ENCODE measurements at places on chromosomes 7 and 10.

DNA sequence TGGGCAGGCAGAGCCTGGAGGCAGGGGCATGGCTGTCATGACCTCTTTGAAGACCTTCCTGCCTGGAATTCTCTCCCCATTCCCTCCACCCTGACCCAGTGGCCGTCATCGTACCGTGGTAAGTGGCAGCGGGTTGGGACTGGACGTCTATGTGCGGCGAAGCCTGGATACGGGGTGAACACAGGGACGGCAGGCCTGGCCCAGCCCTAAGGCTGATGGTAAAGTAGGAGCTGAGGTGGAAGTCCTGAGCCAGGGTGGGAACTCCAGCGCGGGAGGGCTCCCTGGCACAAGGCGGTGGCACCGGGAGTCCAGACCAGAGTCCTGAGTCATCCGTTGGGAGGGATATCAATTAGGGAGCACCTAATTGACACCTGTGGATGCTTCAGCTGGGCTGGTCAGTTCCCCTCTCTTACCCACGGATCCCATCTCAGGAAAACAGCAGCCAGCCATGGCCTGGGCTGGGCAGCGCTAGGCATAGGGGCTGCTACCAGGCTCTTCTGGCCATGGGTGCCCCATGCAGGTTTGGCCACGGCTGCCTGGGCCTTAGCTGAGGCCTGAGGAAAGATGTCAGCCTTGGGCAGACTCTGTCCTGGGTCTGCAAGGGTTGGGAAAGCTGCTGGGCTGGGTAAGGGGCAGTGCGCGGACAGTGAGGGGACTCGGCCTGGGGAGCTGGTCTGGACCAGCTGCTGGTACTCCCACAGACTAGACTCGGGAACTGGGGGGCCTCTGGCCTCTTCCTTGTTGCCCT lies 3.3 kb downstream of the PPIF start:
- no peak for DNase-seq

GRCh38 chr10:110852255-110852896 lies 19.4 kb upstream of the PDCD4 start:
- DNase-seq = no peak

DNA sequence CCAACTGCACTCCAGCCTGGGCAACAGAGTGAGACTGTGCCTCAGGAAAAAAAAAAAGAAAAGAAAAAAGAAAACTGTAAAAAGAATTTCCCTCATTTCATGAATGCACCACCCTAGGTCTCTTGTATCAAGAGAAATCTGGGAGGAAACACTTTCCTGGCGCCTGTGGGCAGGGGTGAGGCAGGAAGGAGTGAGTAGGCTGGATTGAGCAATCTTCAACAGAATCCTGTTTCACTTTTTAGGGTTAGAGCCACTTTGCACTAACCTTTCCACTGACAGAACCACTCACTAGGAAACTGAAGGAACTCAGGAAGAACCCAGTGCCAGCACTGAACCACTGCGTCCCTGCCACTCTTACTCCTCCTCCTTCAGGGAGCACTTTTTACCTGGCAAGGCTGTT lies 282.1 kb downstream of the CCDC3 start:
- no peak for DNase-seq

DNA sequence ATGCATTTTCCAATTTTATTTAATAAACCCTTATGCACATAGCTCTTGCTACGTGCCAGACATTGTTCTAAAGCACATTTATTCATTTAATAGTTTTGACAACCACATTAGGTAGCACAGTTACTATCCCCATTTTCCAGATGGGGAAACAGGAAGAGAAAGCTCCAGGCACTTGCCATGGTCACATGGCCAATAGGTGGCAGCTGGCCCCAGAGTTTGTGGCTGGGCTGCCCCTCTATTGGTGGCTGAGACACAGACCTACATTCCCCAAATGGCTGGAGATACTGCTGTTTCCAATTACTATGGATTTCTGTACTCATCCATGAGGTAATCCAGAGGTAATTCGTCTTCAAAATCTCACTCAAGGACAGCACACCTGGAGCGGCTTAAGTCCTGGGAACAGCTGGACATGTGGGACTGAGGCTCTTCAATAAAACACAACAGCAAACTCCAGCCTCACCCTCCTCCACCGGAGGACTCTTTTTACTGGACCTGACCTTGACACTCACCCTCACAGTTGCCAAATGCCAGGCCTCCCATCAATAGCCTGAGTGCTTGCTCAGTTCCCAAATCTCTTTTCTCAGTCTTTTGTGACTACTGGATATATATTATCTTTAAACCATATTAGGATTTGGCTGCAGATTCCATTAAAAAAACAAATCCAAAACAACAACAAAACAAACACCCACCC lies 106.1 kb downstream of the CLEC2L start:
- DNase-seq = no peak

GRCh38 chr10:7687228-7687907 lies 15.7 kb upstream of the ITIH2 start:
- peak; percentile 76 for DNase-seq

DNA sequence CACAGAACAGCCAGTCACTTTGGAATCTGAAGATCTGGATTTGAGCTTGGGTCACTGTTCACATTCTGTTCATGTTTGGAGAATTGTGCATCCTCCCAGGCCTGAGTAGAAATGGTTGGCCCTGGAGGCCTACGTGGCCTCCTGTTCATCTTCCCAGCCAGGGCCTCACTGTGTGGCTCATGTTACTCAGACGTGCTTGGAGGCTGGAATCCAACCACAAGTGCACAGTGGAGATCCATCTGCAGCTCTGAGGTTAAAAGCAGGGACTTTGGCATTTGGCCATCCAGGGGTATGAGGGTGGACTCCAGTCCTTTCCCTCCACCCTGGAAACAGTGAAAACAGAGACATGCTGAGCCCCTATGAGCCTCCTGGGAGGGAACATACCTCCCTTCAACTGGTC lies 709.0 kb upstream of the IGFBP3 start:
- DNase-seq = no peak

DNA sequence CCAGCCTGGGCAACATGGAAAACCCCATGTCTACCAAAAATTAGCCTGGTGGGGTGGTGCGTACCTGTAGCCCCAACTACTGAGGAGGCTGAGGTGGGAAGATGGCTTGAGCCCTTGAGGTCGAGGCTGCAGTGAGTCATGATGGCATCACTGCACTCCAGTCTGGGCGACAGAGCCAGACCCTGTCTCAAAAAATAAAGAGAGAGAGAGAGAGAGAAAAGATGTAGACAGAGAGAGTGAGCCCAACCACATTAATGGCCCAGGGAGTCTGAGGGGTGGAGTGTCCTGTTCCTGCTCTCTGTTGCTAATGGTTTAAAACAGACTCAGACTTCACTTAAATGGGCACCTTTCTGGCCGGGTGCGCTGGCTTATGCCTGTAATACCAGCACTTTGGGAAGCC lies 455.7 kb upstream of the GALNT17 start:
- DNase-seq = no peak

DNA sequence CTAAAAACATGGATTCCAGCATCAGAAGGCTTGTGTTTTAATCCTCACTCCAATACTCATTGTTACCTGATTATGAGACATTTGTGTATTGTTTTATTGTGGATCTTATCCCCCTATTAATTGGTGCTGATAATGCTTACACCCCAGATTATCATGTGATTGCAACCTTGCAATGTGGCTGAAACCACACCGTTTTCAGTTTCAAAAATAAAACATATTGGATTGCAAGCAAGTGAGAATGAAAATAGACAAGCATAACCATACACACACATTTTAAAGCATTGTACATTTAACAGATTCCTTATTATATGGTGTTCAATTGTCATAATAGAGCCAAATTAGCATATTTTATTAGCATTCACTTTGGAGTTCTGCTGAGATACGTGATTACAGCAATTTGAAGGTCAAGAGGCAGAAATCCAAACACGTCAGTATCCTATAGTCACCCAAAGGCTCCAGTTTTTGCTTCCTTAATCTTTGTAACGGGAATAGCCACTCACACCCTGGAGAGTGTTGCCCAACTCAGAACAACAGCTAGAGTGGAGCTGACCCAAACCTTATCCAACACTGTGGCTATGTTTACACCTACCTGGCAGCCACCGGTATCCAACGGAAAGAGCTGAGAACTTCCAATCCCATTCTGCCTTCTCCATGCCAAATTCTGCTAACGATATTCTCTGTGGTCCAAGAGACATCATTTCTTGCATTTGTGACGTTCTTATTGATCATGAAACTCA lies 317.1 kb upstream of the KLF6 start:
- DNase-seq = no peak

GRCh38 chr10:117001144-117001543 lies 3.8 kb downstream of the SHTN1 start:
- DNase-seq = no peak

GRCh38 chr10:101028446-101029337 lies 2.2 kb downstream of the PDZD7 start:
- no peak for DNase-seq

DNA sequence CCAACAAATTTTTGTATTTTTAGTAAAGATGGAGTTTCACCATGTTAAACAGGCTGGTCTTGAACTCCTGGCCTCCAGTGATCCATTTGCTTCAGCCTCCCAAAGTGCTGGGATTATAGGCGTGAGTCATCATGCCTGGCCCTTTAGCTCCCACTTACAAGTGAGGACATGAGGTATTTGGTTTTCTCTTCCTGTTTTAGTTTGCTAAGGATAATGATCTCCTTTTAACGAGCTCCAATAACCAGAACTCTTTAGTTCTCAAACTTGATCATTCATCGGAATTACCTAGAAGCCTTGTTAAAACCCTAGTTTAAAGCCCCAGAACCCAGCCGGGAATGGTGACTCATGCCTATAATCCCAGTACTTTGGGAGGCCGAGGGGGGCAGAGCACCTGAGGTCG lies 481.4 kb downstream of the TYW1 start:
- DNase-seq = no peak

GRCh38 chr7:106462914-106463482 lies 178.2 kb upstream of the NAMPT start:
- no peak for DNase-seq

GRCh38 chr7:45656431-45656830 lies 82.3 kb downstream of the ADCY1 start:
- DNase-seq = no peak

DNA sequence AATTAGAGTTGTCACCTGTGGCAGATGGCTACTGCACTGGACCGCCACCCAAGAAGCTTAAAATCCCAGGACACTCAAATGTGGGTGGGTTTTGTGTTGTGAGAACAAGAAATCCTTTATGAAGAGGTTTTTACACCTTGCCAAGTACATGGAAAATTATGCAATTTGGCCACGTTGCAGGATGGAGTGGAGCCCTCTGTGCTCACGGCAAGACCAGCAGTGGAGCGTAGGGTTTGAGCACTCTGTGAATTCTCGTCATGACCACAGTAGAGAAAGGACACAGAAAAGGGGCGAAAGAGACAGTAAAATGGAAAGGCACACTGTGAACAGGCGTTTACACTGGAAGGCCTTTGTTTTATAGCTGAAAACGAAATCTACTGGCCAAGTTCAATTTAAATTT lies 222.6 kb downstream of the ADARB2 start:
- no peak for DNase-seq

DNA sequence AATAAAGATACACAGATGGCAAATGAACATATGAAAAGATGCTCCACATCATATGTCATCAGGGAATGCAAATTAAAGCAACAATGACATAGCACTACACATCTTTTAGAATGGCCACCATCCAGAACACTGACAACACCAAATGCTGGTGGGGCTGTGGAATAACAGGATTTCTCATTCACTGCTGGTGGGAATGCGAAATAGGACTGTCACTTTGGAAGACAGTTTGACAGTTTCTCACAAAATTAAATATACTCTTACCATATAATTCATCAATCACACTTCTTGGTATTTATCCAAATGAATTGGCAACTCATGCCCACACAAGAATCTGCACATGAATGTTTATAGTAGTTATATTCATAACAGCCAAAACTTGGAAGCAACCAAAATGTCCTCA lies 68.2 kb downstream of the NPSR1 start:
- no peak for DNase-seq

DNA sequence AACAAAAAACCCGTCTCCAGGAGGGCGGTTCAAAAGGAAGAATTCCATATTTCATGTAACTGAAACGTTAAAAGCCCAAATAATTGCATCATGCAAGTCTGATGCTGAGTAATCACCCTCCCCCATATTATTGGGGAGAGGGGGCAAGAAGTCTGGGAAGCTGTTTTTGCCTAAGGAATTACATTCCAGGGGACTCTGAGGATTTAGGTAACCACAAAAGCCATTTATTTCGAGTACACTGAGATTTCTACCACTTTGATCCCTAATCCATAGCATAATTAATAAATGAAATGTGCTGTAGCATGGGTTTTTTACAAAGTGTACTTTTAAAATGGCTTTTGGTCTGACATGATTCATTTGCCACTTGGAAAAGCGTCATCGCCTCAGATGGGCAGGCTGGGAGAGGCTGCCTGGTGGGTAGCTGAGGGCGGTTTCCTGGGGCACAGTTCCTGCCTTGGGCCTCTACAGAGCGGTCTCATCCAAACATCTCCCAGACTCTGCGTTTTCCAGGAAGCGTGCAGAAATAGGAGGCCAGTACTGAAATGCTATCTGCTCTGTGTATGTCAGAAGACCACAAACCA lies 106.5 kb downstream of the TCF7L2 start:
- no peak for DNase-seq

- no peak for DNase-seq
Observed at GRCh38 chr10:110042891-110043290, 35.1 kb downstream of the ADD3 start.

- DNase-seq = no peak
Observed at GRCh38 chr7:10211016-10211415, 762.7 kb upstream of the PHF14 start.

- DNase-seq = no peak
Observed at GRCh38 chr10:44950326-44951225, 9.0 kb upstream of the RASSF4 start.

DNA sequence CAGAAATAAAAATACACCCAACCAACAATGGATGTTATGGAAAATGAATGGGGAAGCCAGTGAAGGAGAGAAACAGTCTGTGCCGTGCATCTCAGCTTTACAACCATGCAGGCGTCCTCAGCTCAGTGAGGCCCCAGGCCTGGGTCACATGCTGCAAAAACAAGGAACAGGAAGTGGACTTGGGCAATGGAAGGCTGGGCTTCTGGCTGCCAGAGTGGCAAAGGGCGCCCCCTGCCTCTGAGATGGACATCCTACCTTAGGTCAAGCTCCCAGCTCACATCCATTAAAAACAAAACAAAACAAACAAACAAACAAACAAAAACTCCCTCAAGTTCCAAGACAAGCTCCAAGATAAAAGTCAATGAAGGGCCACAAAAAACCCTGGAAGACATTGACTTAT lies 54.7 kb upstream of the AFAP1L2 start:
- DNase-seq = peak; percentile 6

GRCh38 chr10:122546242-122546641 lies 14.3 kb upstream of the DMBT1 start:
- DNase-seq = no peak

Measured in CD4-positive, alpha-beta T cell treated with Interleukin-12 subunit alpha and Interleukin-12 subunit beta, for 1 hour (primary cell).